ENCODE measurements at places on chromosomes 11 and 22.

- DNase-seq = no peak
Observed at GRCh38 chr11:12160680-12161079, 50.3 kb downstream of the MICAL2 start.

GRCh38 chr22:49255154-49255553 is 572.5 kb downstream of the BRD1 start:
- no peak for DNase-seq

- no peak for DNase-seq
Observed at GRCh38 chr11:34270711-34271110, 87.1 kb downstream of the ABTB2 start.

DNA sequence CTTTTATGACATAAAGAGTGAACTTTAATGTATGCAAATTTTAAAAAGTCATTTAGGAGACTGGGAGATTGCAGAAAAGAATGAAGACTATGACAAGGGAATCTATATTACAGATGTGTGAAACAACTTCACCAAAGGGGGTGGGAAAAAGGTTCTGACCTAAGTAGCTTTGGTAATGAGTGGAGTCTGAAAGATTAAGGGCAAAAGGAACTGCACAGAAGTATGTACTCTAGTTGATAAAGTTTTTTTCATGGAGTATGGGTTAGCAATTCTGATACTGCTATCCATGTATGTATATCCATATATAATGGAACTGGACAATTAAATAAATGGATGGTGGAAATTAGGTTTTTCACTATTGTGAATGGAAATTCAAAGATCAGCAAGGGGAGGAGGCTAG is 9.2 kb downstream of the CKAP5 start:
- DNase-seq = no peak

- no peak for DNase-seq
Observed at GRCh38 chr11:116044941-116045340, 540.7 kb upstream of the CADM1 start.

- peak; percentile 15 for DNase-seq
Observed at GRCh38 chr11:103420593-103420992, 311.4 kb downstream of the DYNC2H1 start.

GRCh38 chr22:43723816-43724215 is 88.3 kb downstream of the EFCAB6 start:
- no peak for DNase-seq

DNA sequence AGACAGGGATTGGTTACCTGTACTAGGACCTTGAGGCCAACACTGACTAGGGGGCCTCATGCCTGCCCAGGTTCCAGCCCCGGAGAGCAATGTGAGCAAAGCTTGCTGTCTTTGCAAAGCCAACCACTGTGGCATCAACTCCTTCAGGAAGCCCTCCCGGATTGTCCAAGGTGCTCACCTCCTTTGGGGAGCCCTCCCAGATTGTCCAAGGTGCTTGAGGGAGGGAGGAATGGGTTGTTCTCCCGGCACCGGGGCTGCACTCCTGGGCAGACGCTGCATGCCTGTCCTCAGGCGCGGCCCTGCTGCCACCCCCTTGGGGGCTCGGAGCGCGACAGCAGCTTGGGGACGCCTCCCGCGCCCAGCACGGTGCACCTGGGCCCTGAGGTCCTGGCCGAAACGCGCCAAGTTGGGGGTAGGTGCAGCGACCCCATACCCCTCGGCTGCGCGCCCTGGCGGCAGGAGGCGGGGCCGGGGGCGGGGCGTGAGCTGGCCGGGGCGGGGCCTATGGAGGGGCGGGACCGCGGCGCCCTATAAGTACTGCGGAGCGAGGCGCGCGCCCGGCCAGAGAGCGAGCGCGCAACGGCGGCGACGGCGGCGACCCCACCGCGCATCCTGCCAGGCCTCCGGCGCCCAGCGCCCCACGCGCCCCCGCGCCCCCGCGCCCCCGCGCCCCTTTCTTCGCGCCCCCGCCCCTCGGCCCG is at the start of gene CD81:
Gene CD81, plus strand, starts transcription at position 560 of the 701 bp plus-strand sequence. CDS start 240 bp downstream, outside the sequence.
- DNase-seq = peak; percentile 65

DNA sequence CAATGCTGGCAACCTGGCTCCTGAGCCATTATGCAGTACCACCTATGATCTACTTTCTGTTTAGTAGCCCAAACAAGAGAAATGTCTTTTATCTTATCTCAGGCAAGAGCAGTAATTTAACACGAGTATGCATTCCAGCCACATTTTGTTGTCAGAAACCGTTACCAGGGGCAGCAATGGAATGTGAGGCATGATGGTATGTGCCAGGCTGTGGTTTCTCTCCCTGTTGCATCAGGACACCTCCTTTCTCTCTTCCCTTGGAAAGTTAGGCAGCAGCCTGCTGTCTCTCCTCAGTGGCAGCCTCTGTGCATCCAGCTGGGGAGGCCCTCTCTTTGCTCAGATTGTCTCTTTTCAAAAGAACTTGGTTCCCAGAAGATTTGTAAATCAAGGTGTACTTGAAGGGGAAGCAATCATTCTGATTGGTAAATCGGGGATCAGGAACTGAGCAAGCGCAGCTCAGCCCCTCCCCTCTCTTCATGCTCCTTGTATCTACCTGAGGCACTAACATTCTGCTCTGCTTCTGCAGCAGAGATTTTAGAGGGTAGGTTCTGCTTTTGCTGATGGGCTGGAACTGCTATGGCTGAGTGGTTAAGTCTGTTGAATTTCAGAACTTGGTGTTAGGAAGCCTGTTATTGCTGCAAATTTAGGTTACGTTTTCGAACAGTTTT is 229.2 kb downstream of the ADAMTS15 start:
- DNase-seq = no peak

- DNase-seq = no peak
Observed at GRCh38 chr11:114134870-114135269, 75.4 kb downstream of the ZBTB16 start.

DNA sequence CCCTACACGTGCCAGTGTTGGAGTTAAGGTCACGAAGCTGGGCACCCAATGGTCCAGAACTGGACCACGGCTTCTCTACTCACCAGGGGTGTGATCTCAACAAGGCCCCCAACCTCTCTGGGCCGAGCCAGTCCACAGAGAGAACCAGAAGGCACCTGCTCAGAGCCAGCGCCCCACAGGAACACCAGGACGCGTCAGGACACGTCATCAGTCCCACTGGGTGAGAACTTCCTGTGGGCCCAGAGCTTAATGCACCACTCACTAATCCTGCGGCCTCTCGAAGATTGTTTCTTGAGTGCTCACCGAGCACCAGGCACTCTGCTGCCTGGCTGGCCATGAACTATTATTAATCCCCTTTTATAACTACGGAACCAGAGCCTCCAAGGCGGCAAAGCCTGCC is 10.1 kb downstream of the PHF21B start:
- DNase-seq = no peak

DNA sequence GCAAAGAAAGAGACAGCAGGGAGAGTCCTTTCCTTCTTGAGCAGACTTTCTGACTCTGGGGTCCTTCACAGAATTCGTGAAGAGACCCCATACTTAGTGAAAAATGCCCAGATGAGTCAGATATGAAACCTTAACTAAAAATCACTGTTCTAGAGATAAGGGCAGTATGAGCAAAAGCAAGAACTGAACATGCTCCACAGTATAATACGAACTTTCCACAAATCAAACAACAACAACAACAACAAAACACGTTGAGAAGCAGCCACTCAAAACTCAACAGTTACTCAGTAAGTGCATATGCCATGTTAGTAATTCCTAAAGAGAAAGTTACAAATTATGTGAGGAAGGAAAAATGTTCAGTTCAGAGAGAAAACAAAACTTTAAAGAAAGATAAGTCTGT is 44.3 kb downstream of the PITPNB start:
- DNase-seq = no peak
